Stimulated activated CD4-positive, alpha-beta T cell treated with anti-CD3 and anti-CD28 coated beads, Interleukin-4, amount 100 ng/mL, for 4 hours (primary cell): ENCODE measurements at places on chromosomes 5 and 9.

DNA sequence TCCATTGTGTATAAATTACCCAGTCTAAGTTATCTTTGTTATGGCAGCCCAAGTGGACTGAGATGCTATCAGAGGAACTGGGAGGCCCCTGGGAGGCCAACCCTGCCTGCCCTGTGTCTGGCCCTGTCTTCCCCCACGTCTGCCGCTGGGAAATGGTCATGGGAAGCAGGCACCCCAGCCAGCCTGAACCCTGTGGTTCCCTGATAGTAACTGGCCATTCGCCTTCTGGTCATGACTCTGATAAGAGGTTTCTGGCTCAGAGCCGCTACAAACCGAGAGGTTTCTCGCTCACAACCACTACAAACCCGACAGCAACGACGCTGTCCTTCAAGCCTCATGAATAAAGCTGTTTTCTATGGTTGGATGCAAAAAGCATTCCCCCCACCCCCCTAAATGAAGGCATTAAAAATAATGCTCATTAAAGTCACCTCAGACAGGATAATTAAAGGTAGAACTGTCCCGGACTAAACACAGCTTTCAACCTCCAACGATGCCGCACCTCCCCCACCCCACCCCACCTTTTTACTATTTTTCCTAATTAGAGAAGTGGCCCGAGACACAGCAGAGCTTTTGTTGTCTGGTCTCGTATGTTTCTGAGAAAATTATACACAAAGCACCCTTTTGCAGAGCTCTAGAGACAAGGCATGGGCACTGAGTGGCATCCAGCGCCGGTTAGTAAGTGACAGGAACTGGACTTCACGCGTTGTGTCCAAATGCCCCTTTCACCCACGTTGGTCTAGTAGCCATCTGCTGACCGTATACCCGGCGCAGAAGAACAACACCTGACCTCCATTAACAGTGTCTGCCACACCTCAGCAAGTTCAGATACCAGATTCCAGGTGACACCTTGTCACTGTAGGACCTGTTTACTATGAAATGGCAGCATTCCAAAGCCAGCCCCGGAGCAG is 140.8 kb downstream of the COL23A1 start:
- DNase-seq, result no peak

GRCh38 chr9:107141967-107142366 is 141.1 kb upstream of the RAD23B start:
- DNase-seq, result no peak

GRCh38 chr5:102815540-102816332 is 60.6 kb downstream of the PAM start:
- no peak for DNase-seq

- DNase-seq, result no peak
Measured at GRCh38 chr5:127040796-127041520, 10.6 kb upstream of the MARCHF3 start.

GRCh38 chr5:37615184-37615583 is 224.7 kb downstream of the GDNF start:
- DNase-seq, result no peak

DNA sequence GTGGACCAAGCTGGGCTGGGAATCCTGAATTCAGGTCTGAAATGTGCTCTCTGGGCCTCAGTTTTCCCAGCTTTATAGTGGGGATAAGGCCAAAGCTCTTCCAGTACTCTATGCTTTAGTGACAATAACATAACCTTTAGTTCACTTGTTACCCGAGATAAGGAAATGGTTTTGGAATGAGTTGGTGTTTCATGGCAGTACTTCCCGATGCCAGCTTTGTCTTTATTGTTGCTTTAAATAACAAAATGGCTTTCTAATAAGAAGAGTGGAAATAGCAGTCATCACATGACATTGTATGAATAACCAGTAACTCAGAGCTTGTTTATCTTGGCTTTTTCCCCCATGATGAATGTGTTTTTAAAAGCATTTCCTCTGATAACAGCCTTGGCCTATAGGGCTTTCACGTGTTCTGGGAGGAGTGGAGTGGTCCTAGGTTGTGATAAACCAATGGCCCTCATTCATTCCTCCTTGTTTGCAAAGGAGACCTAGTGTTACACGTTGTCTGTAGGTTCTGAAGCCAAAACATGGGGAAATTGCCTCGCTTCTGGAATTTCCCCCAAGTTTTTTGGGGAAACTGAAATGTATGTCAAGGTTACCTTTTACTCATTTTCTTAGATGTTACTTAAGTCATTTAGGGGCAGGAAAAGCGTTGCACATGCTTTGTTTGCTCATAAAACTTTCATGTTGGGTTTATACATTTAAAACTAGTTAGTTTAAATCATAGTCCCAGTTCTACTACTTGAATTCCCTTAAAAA is 53.7 kb downstream of the ZNF618 start:
- no peak for DNase-seq

DNA sequence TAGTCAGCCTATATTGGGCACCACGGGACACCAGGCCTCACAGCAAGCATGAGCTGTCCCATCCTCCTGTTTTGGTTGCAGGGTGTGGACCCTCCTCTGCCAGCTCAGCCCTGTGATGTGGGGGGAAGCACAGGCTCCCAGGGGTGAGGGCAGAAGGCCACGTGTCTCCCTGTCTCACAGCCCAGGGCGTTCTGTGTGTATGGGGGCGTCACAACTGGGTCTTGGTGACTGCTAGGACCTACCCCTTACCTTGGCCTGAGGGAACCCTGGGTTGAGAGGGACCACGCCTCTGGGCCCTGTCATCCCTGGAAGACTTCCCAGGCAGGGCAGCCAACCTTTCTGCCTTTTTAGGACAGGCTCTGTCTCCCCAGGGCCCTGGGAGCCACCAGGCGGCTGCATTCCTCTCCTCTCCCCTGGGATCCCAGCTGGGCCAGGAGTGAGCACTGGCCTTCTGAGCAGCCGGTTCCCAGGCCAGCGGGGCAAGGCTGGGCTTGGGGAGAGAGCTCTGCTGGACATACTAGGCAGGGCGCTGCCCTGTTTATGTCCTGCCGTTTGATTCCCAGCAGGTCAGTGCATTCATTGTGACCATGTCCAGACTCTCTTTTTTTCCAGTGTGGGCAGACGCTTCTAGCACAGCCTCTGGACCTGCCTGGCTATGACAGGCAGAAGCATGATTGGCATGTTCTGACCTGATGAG is 97.4 kb downstream of the DAB2IP start:
- DNase-seq, result no peak

GRCh38 chr5:124732428-124733328 is 13.8 kb downstream of the ZNF608 start:
- no peak for DNase-seq
